Activated CD4-positive, alpha-beta T cell treated with anti-CD3 and anti-CD28 coated beads for 1 hour (primary cell): ENCODE measurements at places on chromosomes 16 and 17.

DNA sequence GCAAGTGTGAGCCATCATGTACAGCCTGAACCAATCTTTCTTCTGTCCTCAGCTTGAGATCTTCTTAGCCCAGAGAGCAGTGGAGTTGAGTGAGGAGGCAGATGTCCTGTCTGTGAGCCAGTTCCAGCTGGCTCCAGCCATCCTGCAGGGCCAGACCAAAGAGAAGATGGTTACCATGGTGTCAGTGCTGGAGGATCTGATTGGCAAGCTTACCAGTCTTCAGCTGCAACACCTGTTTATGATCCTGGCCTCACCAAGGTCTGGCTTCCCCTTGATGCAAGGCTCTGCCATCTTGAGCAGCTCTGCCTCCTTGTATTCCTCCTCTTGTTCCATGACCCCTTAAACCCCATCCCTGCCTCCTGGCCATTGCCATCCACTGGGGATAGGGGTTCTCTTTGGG, 9.6 kb downstream of the CDK5RAP3 start:
- no peak for DNase-seq

- no peak for DNase-seq
These were observed 5.6 kb downstream of the NOG start for GRCh38 chr17:56599088-56599487.

DNA sequence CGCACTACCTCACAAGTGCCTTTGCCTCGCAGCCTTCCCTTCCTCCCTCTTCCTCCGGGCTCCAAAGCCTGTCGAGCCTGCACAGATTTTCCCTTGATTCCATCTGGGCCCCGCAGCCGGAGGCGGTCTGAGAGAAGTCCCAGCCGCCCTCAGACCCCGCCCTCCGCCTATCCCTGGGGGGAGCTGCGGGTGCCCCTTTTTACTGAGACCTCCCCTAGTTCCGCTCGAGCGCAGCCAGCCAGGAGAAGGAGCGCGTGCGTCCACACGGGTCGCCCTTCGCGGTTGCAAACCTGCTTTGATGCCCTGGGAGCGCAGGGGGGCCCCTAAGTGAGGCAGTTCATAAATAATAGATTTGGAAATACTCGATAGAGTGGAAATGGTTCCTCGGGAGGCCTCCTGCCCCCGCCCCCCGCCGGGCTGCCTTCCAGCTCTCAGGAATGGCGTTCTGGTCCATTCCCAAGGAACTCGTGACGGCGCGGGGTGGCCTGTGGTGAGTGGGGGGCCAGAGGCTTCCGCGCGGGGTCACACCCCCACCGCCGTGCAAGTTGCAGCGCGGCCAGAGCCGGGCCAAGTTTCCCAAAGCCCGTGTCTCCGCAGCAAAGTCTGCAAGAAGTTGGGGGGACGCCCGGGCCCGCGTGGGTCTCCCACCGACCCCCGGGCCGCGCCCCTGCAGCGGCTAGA, 610 bp downstream of the C16orf74 start:
- no peak for DNase-seq

- no peak for DNase-seq
These were observed 336.0 kb upstream of the EEF2KMT start for GRCh38 chr16:5433587-5433986.

- no peak for DNase-seq
These were observed 79.7 kb upstream of the CPHXL start for GRCh38 chr16:75805946-75806345.

DNA sequence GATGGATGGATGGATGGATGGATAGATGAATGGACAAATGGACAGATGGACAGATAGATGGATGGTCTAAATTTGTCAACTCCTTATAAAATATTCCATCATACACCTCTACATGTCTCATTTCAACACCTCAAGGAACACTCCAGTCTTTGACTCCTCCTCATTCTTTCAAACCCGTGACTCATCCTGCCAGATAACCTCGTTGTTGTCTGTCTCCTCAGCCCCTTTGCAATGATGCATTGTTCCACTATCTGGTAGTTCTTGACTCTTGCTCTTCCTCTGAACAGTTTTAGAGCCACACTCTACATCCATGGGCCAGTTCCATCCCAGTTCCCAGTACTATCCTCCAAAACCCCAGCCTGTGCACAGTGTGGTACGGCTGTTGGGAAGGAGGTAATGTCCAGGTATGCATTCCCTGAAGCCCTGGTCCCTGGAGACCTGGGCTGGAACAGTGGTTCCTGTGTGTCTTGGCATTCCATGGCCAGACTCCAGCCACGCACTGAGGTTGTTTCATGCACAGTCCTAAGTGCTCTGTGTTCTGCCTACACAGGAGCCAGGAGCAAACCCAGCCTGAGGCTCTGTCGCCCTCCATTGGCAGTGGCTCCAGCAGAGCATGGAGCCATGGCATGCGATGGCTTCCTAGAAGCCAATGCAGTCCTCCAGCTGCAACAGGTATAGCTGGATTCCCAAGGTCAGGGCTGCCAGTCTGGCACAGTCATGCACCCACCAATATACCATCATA, 105.7 kb downstream of the C17orf67 start:
- DNase-seq: no peak

DNA sequence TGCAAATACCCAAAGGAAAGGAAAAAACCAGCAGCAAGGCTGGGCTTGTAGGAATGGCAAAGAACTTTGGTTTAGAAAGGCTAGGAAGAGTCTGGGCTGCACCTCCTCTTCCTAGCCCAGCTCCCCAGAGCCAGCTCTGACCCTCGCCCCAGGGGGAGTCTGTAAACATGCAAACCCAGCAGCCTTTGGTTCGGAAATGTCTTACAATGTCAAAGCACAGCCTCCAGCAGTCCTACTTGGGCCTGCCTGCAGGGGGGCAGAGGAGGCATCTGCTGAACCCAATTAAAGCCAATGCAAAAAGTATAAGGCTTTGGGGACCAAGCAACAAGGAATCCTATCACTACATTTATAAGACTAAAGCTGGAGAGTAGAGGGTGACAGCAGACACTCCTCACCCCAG, 5.0 kb upstream of the FTSJ3 start:
- DNase-seq: no peak

DNA sequence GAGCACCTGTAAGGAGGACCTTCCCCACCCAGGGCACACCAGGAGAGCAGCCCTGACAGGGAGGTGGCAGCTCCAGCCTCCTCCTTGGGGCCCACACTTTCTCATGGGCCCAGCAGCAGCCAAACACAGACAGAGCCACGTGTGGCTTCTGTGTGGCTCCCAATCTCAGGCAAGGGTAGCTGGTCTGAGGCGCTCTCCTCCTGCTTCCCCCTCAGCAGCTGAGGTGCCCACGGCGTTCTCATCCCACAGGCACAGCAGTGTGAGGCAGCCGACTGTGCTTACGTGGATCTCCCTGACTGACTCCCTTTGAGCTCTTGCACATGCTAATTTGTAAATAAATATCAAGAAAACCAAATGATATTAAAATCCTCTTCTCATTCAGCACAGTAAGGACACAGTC, 30.9 kb downstream of the CMTM3 start:
- DNase-seq: no peak

DNA sequence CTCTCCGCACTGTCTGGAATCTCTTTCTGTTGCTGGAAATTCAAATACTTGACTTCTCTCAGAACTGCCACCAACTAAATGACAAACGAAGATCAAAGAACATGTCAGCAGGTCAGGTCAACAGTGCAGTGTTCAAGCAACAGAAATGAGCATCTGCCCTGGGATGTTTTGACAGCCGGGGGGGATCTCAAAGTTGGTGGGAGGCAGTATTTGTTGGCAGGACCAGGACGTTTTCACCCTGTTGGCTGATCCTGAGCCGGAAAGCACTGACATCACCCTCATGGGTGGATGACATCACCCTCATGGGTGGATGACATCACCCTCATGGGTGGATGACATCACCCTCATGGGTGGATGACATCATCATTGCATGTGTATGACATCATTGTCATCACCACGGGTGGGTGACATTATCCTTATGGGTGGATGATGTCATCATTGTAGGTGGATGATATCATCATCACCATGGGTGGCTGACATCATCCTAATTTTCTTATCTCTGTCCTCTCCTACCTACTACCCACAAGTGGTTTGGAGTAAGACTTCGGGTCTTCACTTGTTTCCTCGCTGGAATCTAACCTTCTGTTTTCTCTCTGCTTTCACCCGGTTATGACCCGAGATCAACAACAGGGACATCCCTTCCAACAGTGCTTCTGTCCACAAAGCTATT, 18.9 kb downstream of the DNAH17 start:
- no peak for DNase-seq

GRCh38 chr17:36755586-36755985, 154.2 kb downstream of the MRM1 start:
- no peak for DNase-seq

GRCh38 chr17:14310101-14310500, 9.2 kb downstream of the HS3ST3B1 start:
- no peak for DNase-seq

DNA sequence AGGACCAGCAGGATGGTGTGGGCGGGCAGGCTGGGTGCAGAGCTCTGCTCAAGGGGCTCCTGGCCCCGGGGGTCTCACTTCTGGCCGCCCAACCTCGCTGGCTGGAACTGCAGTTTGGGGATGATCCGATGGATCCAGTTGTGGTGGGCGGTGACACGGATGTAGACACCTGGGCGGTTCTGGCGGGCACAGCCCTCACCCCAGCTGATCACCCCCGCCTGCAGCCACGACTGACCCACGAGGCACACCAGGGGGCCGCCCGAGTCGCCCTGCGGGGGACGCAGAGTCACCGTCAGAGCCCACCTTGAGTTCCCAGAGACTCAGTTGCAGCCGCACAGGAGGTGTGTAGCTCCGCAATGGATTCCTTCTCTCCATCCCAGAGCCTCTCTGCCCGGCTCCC, 7.5 kb downstream of the PRSS27 start:
- no peak for DNase-seq

- DNase-seq: no peak
These were observed 14.0 kb downstream of the HS3ST3A1 start for GRCh38 chr17:13587487-13588338.

GRCh38 chr17:28643983-28644786, 773 bp downstream of the BLTP2 start:
- no peak for DNase-seq

GRCh38 chr17:32370426-32370825, 20.5 kb downstream of the ZNF207 start:
- no peak for DNase-seq
